A549 treated with Mapracorat at 1 μM for 4 hours (cell line): ENCODE measurements at places on chromosomes 13 and 19. TPM values are rescaled to one million over a fixed set of nuclear protein-coding genes. Genes with fewer than 3 reads are reported as not detected.

IRGC gene
- not detected in 5 replicates for total RNA-seq

SHISA7 gene
- total RNA-seq: not detected in 5 replicates

WDFY2 gene
- 2.8 to 3.7 TPM (median 3.4 TPM) in 5 replicates for total RNA-seq

SWSAP1 gene
- 1.8 to 2.5 TPM (median 2.0 TPM) in 5 replicates for total RNA-seq

JAK3 gene
- total RNA-seq: 0.18 to 0.41 TPM (median 0.29 TPM) in 5 replicates

MYO16 gene
- total RNA-seq: 0.01 to 0.07 TPM (median 0.05 TPM) in 5 replicates

CYP4F3 gene
- 2.3 to 4.0 TPM (median 3.3 TPM) in 5 replicates for total RNA-seq
